Endodermal cell (in vitro differentiated cells): ENCODE measurements at places on chromosomes 16 and 17. TPM values are rescaled to one million over a fixed set of nuclear protein-coding genes. Genes with fewer than 3 reads are reported as not detected.

DNA sequence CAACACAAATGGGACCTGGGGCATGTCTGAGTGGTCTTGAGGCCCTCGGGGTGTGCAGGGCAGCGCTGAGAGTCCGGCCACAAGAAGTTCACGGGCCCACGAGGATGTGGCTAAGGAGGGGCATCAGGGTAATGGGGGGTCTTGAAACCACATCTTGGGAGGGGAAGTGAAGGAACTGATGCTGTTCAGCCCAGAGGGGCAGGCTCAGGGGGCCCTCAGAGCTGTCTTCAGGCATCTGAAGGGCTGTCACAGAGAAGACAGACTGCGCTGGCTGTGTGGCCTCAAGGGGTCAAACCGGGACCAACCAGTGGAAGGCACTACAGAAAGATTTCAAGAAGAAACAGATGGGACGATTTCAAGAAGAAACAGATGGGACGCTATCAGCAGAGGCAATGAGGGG, 45.1 kb downstream of the ZNF423 start:
- no peaks in the 10 kb centered on the region for H3K27me3 ChIP-seq
- H3K4me1 ChIP-seq, result no peaks in the 10 kb centered on the region
- H3K4me3 ChIP-seq, result no peak overlapping the region
- H3K27ac ChIP-seq, result peak overlapping the region; percentile 45
- no peak for DNase-seq
- no peaks in the 10 kb centered on the region for H3K36me3 ChIP-seq

- H3K4me3 ChIP-seq, result no peak overlapping the region
- no peak for DNase-seq
- H3K36me3 ChIP-seq, result peaks cover 56% of the 10 kb centered on the region
- peaks cover 3% of the 10 kb centered on the region for H3K4me1 ChIP-seq
- no peaks in the 10 kb centered on the region for H3K27me3 ChIP-seq
These were observed 21.2 kb downstream of the CARHSP1 start for GRCh38 chr16:8847623-8848022.

KRT36 gene
- total RNA-seq, result not detected in 3 replicates

KRTAP2-3 gene
- total RNA-seq, result not detected in 2 replicates

ZG16 gene
- total RNA-seq, result not detected in 3 replicates

GRCh38 chr16:12739738-12740137, 63.9 kb downstream of the CPPED1 start:
- no peaks in the 10 kb centered on the region for H3K27me3 ChIP-seq
- DNase-seq, result no peak
- no peaks in the 10 kb centered on the region for H3K36me3 ChIP-seq
- no peak overlapping the region for H3K4me3 ChIP-seq
- no peak overlapping the region for H3K27ac ChIP-seq
- H3K4me1 ChIP-seq, result no peaks in the 10 kb centered on the region

GRCh38 chr17:35795007-35795870, at the start of gene MMP28:
MMP28 (minus strand) TSS chr17:35795641; CDS start chr17:35795377, 264 bp downstream.
- peaks cover 89% of the 10 kb centered on the region for H3K27me3 ChIP-seq
- DNase-seq, result peak; percentile 87
- H3K4me3 ChIP-seq, result peak within 1 kb of the TSS; percentile 73
- no peaks in the 10 kb centered on the region for H3K36me3 ChIP-seq
- H3K27ac ChIP-seq, result no peak within 1 kb of the TSS

DNA sequence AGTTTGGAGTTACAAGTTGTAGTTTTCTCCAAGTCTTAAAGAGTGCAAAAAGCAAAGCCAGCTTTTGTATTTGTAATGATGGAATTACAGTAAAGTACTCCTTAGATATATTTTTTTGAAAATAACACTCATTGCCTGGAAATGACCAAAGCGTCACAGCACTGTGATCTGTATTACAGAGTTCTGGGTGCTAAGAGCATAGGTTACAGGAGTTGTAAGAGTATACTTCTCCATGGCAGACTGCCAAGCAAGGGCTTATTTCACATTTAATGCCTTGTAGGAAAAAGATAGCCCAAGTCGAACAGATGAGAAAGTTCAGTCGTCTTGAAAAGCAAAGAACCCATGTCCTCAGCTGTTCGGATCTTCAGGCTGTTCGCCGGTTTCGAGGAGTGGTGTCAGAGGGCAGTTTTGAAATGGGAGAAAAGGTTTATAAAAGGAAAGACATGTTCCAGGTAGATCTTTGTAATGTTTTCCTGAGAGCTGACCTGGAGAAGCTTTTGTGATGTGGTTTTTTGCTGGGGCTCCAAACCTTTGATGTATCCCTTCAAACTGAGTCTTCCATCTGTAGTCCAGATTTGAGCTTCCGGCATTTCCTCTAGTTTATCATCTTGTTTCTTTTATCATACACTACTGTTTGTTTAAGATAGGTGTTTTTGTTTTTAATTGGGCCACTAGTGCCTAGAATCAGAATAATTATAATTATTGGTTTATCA, 41.3 kb downstream of the ERCC4 start:
- no peak overlapping the region for H3K4me3 ChIP-seq
- H3K4me1 ChIP-seq, result peaks cover 11% of the 10 kb centered on the region
- no peak overlapping the region for H3K27ac ChIP-seq

DNA sequence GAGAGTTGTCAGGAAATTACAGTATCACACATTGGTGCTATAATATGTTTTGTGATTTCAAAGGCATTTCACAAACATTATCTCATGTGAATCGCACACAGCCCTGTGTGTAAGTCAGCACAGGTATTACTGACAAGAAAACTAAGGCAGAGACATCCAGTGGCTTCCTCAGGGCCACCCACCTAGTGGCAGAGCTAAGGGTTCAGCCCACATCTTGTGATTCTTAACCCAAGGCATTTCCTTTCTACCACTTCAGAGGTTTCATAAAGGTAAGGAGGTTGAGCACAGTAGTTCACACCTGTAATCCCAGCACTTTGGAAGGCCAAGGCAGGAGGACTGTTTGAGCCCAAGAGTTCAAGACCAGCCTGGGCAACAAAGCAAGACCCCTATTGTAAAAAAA, 58.2 kb downstream of the STX8 start:
- H3K4me3 ChIP-seq, result no peak overlapping the region
- no peak overlapping the region for H3K27ac ChIP-seq
- peaks cover 17% of the 10 kb centered on the region for H3K4me1 ChIP-seq
- no peak for DNase-seq
- H3K27me3 ChIP-seq, result no peaks in the 10 kb centered on the region
- H3K36me3 ChIP-seq, result no peaks in the 10 kb centered on the region

DNA sequence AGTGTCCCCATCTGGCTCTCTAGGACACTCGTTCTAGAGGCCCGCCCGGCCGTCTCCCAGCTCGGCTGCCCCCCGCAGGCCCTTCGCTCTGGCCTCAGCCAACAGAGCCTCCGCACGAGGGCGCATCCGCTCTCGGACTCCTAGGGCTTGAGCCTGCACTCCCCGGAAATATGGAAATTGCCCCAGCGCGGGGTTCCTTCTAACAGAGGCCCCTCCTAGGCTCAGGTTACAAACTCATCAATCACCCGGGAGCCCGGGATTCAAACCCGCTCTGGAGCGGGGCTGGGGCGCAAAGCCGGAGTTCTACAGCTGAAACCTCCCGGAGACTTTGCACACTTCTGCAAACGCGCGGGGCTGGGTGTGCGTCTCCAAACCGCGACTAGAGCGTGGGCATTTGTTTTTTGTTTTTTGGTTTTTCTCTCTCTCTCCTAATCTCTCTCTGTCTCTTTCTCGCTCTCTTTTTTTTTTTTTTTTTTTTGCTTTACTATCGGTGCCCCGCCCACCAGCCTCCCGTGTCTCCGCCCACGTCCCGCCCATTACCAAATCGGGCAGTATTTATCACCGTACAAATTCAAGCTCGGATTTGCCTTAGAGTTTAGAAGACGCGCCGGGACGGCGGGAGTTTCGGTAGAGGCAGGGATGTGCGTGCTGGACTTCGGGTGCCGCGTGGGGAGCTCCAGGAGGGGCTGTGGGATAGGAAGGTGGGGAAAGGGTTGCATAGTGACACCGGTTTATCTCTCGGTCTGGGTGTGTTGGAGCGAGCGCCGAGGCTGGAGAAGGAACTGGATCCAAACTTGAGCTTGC, 2.4 kb upstream of the FOXL1 start:
- H3K27me3 ChIP-seq, result peaks cover 99% of the 10 kb centered on the region
- peak; percentile 98 for DNase-seq
- no peak overlapping the region for H3K27ac ChIP-seq
- H3K4me3 ChIP-seq, result peak overlapping the region; percentile 84
- H3K36me3 ChIP-seq, result no peaks in the 10 kb centered on the region
- peaks cover 7% of the 10 kb centered on the region for H3K4me1 ChIP-seq

GRCh38 chr16:7839568-7839967, 506.9 kb downstream of the RBFOX1 start:
- DNase-seq, result peak; percentile 63
- no peaks in the 10 kb centered on the region for H3K4me1 ChIP-seq
- no peak overlapping the region for H3K27ac ChIP-seq
- peaks cover 96% of the 10 kb centered on the region for H3K27me3 ChIP-seq
- no peak overlapping the region for H3K4me3 ChIP-seq
- H3K36me3 ChIP-seq, result no peaks in the 10 kb centered on the region

DNA sequence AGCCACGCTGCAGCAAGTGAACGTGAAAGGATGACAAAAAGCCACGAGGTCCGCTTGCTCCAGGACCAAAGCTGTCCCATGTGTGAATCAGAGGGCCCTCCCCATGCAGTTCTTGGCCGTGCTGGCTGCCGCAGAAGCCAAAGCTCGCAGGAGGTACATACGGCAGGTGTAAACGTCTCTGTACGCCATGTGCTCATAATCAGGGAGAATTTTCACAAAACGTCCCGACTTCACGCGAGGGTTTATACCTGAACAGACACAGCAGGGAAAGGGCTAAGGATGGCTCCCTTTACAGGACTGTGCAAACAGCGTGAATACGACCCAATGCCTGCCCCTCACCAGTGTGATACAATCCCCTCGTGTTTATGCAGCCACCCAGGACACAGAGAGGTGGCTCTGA, 25.3 kb downstream of the FBXO31 start:
- H3K27ac ChIP-seq, result no peak overlapping the region
- DNase-seq, result no peak
- H3K4me3 ChIP-seq, result no peak overlapping the region
- H3K36me3 ChIP-seq, result peaks cover 36% of the 10 kb centered on the region

GRCh38 chr17:38789185-38789584, 10.2 kb downstream of the PIP4K2B start:
- DNase-seq, result peak; percentile 86
- peak overlapping the region; percentile 10 for H3K27ac ChIP-seq
- H3K4me1 ChIP-seq, result peaks cover 6% of the 10 kb centered on the region
- H3K36me3 ChIP-seq, result peaks cover 44% of the 10 kb centered on the region
- peak overlapping the region; percentile 21 for H3K4me3 ChIP-seq

DNA sequence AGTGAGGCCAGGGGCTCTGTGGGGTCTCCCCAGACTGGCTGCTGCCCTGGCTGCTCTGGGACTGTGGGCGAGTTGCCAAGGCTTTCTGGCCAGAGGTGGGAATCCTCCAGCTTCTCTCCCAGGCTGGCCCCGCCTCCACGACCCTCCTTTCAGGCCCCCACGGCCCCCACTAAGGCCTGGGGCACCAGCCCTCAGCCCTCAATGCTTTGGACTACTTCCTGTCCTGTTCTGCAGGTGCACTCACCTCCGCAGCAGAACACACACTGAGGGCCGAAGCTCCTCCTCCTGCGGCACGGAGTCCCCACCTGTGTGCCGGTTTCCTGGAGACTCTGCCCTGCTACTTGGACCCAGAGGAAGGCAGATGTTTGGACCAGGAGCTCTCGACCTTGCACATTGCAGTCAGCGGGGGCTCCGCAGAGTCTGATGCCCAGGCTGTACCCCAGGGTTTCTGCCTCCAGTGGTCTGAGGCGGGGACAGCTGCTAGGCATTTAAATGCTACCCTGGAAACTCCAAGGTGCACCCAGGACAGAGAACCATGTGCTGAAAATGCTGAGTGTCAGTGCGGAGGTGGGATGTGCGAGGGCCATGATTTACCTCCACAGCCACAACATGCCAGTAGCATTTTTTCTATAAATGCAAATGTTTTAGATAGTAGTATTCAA, 223.8 kb downstream of the IRF8 start:
- peak; percentile 59 for DNase-seq
- no peak overlapping the region for H3K4me3 ChIP-seq
- peaks cover 27% of the 10 kb centered on the region for H3K27me3 ChIP-seq

- peak within 1 kb of the TSS; percentile 8 for H3K27ac ChIP-seq
- no peaks in the 10 kb centered on the region for H3K4me1 ChIP-seq
- H3K36me3 ChIP-seq, result peaks cover 23% of the 10 kb centered on the region
- no peaks in the 10 kb centered on the region for H3K27me3 ChIP-seq
- peak within 1 kb of the TSS; percentile 79 for H3K4me3 ChIP-seq
- DNase-seq, result peak; percentile 99
These were observed at the start of gene NUDT16L1 for GRCh38 chr16:4693296-4693955. NUDT16L1 (plus strand) TSS chr16:4693562; CDS start chr16:4693727, 165 bp downstream.

GINS2 gene
- total RNA-seq, result 16.8 to 42.3 TPM (median 39.5 TPM) in 3 replicates

DNA sequence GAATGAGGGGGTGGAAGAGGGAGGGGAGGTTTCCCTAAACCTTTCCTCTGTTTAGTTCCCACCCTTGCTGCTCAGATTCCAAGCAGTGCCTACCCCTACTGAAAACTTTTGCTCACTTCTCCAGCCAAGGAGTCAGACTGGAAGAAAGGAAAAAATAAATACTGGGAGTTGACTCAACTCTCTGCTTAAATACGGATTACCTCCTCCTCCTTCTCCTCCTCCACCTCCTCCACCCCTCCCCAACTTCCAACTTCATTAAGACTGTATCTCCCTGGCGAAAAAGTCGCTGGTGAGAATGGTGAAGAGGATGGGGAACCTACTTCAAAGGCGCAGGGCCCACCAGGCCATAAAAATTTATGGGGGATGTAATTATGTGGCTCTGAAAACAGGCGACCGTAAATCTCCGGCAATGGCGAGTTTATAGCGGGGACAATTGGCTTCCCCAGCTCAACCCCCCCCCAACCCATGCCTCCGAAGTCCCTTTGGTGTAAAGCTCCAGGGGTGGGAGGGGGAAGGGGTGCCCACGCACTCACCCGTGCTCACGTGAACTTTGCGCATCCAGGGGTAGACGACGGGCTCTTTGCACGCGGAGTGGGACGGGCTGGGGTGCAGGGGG, 712 bp downstream of the HOXB4 start:
- DNase-seq, result no peak
- peaks cover 3% of the 10 kb centered on the region for H3K4me1 ChIP-seq
- H3K4me3 ChIP-seq, result no peak overlapping the region
- H3K27me3 ChIP-seq, result peaks cover 99% of the 10 kb centered on the region
- peak overlapping the region; percentile 36 for H3K27ac ChIP-seq

GRCh38 chr16:62029947-62030346, 6.3 kb downstream of the CDH8 start:
- DNase-seq, result no peak
- H3K4me3 ChIP-seq, result no peak overlapping the region
- peaks cover 32% of the 10 kb centered on the region for H3K27me3 ChIP-seq

ITGAD gene
- total RNA-seq, result not detected in 2 replicates

DNA sequence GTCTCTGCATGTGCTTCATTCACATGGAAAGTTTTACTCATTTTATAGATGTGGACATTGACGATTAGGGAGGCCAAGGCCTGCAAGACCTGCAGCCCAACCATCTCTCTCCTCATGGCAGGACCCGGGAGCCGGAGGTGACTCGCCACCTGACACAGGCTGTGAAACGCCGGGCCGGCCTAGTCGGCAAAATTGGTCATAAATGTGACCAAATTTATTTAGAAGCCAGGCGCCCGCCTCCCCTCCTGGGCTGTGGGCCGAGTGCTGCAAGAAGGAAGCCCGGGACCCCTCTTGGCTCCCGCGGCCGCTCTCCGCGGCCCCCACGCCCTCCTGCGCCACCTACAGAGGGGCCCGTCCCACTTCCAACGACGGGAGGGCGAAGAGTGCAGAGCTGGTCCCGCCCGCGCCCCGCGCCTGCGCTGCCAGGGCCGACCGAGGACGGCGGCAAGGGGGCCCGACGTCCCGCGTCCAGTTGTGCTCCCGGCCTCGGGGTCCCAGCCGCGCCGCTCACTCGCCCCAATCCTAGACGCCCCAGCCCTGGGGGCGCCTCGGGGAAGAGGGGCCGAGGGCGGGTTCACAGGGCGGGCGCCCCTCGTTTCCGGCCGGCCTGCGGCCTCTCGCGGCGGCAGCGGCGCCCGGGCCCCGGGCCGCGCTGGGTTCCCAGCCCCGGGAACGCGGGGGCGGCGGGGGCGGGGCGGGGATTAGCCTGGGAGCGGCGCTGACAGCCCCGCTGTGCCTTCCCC, 47.5 kb downstream of the WNT3 start:
- H3K4me3 ChIP-seq, result peak overlapping the region; percentile 58
- H3K27ac ChIP-seq, result peak overlapping the region; percentile 94
- no peaks in the 10 kb centered on the region for H3K27me3 ChIP-seq
- H3K36me3 ChIP-seq, result peaks cover 9% of the 10 kb centered on the region
